A549 treated with Hydrocortisone at 1 μM for 4 hours (cell line): ENCODE measurements at places on chromosomes 4 and X. TPM values are rescaled to one million over a fixed set of nuclear protein-coding genes. Genes with fewer than 3 reads are reported as not detected.

The DCX gene
- total RNA-seq: not detected in 5 replicates

The LDOC1 gene
- 80.0 to 94.3 TPM (median 91.3 TPM) in 5 replicates for total RNA-seq

The CCKAR gene
- not detected in 5 replicates for total RNA-seq

The HTN1 gene
- not detected in 5 replicates for total RNA-seq

The GABRG1 gene
- total RNA-seq: not detected in 5 replicates
